ENCODE measurements at places on chromosomes 4 and X.

DNA sequence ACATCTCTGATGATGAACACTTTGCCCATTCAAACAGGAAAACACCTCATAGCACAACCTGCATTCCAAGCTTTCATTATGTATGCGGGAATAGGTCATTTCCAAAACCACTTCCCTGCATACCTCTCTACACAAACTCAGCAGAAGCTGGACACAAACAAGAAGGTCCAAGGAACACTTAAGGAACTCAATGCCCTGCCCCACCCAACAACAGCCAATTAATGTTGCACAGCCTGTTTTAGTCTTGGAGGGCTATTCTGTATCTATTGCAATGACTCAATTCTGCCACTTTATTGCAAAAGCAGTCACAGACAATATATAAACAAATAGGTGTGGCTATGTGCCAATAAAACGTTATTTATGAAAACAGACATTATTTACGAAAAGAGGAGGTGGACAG is 16.7 kb downstream of the OPHN1 start:
- no peak for DNase-seq

DNA sequence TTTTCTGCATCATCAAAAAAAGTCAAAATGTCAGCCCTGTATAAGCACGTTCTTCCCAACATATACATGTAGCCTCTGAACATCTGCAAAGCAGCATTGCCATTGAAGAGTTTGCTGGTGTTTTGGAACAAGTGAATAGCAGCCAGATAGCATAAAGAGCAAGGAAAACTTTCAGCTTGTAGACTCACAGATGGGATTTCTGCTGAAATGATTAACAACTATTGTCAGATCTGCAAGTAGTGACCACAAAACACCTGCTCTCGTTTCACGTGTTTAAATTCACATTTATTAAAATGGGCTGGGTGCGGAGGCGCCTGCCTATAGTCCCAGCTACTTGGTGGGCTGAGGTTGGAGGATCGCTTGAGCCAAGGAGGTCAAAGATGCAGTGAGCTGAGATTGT is 123.7 kb downstream of the SPRY1 start:
- no peak for DNase-seq

- no peak for DNase-seq
Measured at GRCh38 chr4:174274436-174274835, 9.0 kb downstream of the FBXO8 start.

- DNase-seq = no peak
Measured at GRCh38 chr4:153825126-153825525, 36.2 kb upstream of the SFRP2 start.

DNA sequence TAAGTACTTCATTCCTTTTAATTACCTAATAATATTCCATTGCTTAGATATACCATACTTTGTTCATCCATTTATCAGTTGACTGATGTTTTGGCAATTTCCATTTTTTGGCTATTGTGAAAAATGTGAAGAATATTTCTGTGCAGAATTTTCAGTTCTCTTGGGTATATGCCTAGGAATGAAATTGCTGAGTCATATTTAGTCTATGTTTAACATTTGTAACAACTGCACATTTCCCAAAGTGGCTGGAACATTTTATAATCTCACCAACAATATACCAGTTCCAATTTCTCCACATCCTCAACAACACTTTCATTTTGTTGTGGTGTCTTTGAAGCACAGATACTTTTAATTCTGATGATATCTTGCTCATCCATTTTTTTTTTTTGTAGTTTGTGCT is 215.5 kb downstream of the PDGFC start:
- DNase-seq = no peak

GRCh38 chrX:40127052-40127451 is 29.3 kb upstream of the BCOR start:
- no peak for DNase-seq

- DNase-seq = no peak
Measured at GRCh38 chr4:38086849-38087226, 126.6 kb downstream of the PTTG2 start.

DNA sequence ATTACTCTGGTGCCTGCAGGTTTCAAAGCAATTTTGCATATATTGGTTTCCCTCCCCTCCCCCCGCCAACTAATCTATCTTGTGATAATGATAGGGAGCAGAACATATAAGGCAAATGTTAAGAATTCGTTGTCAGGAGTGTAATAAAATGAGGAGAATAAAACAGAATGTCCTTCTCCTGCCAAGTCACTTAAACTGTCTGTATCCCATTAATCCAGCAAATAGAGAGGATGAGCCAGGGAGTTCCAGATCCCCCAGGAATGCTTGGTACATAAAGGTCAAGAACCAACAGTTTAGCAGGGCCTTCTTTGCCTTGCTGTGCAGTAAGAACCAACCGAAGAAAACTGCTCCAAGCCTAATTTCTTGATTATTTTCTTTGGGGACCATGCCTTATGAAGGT is 141.4 kb downstream of the AMELX start:
- no peak for DNase-seq

DNA sequence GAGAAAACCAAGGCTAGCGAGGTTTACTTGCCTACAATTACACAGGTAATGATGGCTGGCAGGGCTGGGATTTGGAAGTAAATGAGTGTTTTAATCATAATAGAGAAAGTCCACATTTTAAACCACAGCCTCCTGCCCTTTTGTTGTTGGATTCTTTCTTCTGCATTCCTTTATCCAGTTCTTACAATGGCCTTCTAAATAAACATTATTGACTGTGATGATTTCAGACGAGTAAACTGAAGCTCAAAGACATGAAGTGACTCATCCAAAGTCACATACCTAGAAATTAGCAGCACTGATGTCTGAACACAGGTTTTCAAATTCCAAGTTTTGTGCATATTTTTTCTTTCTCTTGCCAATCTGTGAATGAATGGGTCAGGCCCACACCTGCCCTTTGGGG is 51.2 kb upstream of the C1QTNF7 start:
- DNase-seq = no peak

DNA sequence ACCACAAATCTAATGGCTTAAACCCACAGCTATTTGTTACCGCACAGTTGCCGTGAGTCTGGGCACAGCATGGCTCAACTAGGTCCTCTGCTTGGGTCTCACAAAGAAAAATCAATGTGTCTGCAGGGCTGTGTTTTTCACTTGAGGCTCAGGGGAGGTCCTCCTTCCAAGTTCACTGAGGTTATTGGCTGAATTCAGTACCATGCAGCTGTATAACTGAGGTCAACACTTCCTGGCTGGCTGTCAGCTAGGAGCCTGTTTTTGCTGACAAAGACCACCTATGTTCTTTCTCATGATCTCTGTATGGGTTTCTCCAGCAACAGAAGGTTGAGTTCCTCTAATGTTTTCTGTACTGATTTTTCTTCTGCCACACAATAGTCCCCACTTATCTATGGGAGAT is 736.7 kb upstream of the PRKX start:
- DNase-seq = no peak

All from GM12892 (cell line).